ENCODE measurements at places on chromosomes 7 and 10. TPM values are rescaled to one million over a fixed set of nuclear protein-coding genes. Genes with fewer than 3 reads are reported as not detected.

- ATAC-seq: peak; percentile 27
Measured at GRCh38 chr7:80307227-80307856, 172.7 kb downstream of the GNAI1 start.

DNA sequence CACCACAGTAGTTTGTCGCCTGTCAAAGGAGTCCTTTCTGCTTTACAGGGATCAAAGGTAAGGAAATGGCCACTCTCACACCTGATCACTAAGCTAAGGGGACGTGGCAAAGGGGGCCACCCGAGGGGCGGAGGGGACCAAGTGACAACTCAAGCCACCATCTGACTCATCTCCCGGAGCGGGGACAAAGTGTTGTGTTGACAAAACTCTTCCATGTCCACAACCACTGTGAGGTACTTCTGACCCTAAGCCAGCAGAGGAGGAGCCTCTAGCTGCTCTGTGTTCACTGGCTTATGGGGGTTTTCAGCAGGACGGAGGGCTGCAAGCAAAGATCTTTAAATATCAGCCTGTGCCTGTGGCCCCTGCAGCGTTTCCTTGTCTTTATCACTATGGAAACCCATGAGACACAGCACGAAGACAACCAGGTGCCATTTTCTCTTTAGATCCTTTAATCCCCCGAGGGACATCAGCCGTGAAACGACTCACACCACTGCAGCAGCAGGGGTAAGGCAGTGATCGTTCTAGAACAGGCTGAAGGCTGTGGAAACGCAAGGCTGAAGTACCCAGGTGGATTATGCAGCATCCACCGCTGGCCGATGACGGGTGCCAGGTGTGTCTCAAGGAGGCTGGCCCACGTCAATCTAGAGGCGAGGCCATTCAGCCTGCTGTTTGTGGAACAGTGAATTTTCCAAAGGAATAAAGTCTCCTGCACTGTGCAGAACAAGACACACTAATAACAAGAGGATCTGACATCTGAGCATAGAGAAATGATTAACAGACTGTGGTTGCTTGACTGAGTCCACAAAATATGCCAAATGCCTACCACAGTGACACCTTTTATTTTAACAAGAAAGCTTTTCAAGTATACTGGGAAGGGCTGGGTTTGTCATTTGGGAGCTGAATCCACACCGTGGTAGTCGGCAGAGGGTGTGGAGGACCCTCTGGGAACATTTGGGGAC lies 26.6 kb upstream of the DDC start:
- ATAC-seq: no peak

GRCh38 chr10:49652421-49653272 lies 26.8 kb upstream of the C10orf53 start:
- no peak for ATAC-seq

GRCh38 chr7:40720416-40720815 lies 585.6 kb downstream of the SUGCT start:
- no peak for ATAC-seq

DNA sequence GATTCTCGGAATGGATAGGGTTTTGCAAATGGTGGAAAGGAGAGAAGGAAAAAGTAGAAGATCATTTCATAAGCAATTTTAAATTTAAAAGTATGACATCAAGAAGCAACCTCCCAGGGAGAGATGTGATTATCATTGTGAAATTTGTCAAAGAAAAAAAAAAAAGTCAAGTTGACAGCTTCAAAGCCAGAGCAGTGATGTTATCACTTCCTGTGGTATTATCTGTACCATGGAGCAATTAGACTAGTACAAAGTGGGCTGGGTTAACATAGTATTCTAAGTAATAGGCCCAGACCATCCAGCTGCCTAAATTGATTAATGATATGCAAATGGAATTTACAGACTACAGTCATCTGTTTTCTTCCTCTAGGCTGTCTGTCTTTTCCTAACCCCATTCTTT lies 84.0 kb upstream of the NPY start:
- ATAC-seq: no peak

DNA sequence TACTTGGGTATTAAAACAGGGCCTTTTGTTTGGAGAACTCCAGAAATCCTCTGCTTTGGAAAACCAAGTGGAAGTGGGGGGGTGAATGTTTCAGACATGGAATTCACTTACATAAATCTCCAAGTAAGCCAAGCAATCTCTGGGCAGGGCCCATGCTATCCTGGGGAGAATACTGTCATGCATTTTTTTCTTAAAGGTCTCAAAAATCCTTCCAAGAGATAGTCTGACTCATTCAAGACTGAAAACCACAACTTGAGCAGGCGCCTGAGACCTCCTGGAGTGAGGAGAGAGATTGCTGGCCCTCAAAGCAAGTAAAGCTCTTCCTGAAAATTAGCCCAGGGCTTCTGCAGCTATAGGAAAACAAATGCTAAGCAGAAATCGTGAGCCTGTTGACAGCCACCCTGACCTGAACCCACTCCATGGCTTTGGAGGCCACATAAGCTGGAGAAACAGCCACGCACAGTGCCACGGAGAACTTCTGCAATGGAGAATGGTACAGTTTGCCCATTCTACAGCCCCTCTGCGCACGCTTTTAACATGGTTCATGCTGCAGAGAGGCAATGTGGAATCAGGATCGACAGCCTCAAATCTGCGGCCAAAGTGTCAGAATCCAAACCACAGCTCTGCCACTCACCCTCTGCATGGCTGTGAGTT lies 203.1 kb upstream of the AUTS2 start:
- ATAC-seq: peak; percentile 63

DNA sequence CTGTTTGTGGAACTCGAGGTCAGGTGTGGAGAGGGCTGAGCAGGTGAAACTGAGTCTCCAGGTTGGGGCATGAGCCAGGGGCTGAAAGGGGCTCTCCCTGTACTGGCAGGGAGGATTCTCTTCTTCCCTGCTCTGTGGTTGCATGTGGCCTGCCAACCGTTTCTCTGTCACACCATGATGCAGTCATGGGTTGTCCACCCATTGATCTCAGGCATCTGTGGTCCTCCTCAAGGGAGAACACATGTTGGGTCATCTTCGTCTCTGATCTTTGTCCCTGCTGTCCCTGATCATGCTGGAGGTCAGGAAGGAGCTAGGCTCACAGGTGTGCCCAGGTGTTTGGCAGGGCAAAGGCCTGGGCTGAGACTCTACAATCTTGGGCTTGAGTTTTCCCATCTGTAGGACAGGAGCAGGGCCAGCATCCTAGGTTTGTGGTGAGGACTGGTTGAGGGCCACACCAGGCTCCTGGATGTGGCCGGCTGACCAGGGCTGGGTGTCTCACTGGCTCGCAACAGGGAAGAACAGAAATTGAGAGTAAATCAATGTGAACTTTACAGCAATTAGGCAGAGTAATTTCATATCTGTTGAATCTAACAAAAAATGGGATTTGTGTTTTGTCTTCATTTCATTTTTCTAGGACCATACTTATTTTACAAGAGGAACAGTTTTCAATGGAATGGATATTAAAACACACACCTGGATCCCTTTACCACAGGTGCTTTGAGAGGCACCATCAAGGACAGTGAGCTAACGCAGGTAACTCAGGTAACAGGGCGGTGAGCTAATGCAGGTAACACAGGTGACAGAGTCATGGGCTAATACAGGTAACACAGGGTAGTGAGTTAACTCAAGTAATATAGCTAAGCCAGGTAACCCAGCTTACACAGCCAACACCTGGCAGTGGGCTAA lies 58.5 kb upstream of the IGFBP3 start:
- no peak for ATAC-seq

DNA sequence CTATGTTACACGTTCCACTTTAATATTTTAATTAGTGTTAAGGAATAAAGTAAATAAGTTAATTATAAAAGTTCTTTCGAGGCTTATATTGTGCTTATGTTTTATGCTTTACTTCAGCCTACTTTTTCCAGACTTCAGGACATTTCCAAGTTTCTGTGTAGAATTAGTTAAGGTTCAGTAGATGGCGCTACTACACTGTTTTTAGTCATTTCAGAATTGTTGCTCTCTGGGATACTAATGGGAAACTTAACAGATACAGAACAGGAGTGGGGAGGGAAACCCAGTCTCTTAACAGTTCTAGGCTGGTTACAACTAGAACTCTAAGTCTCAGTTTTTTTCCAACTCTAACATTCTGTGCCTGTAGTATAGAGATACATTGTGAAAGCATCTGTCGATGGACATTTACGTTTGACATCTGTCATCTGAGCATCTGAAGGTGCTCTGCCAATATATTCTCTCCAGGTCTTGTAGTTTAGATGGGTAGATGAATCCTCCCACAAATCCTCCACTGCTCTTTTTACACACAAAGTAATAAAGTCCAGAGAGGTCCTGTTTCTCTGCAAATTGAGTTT lies 56.8 kb upstream of the FAM171A1 start:
- ATAC-seq: no peak

GRCh38 chr7:4904346-4904745 lies 20.8 kb upstream of the RADIL start:
- no peak for ATAC-seq

DNA sequence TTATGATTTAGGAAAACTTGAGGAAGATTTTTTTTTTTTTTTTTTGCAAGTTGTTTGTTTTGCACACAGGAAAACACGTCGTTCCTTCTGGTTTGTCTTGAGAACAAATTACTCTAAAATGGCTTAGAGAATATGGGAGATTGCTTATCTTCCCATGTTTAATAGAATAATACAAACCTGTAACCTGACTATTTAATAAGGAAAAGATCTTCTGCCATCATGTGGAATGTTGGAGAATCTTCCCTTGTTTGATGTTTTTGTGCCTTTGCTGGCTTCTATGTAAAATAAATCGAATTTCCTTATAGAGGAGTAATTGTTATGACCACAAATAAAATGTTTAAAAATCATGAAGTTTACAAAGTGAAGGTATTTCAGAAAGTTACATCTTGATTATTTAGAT lies 818.8 kb downstream of the GATA3 start:
- ATAC-seq: no peak

DNA sequence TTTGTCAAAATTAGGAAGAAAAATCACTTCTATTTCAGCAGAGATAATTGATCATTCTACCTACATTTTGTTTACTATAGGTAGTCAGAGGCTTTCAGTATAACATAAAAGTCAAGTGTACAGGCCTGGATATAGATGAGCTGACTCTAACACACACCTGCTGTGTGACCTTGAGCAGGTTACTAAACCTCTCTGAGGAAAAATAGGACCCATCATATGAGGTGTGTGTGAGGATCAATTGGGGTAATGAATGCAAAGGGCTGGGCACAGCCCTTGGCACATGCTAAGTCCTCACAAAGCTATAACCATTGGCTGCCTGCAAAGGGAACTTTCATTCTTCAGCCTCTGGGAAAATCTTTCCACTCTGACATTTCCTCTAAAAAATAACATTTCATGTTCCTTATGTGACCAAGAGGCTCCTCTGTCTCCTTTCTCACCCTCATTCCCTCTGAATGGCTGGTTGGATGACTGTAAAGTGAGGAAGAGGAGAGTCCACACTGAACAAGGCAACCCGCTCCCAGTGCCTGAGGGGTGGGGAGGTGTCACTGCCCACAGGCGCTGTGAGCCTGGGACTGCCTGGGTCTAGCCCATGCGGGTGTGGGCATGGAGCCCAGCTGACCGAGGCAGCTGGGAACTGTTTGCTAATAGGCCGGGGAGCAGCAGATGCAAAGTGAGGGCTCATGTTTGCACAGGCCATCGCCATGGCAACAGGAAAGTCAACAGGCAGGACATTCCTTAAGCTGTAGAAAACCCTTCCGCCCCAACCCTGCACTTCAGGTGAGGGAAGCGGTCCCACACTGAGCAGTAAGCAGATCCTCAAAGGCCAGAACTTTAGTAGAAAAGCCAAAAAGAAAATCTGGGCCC lies 36.8 kb downstream of the MYOF start:
- peak; percentile 95 for ATAC-seq

DNA sequence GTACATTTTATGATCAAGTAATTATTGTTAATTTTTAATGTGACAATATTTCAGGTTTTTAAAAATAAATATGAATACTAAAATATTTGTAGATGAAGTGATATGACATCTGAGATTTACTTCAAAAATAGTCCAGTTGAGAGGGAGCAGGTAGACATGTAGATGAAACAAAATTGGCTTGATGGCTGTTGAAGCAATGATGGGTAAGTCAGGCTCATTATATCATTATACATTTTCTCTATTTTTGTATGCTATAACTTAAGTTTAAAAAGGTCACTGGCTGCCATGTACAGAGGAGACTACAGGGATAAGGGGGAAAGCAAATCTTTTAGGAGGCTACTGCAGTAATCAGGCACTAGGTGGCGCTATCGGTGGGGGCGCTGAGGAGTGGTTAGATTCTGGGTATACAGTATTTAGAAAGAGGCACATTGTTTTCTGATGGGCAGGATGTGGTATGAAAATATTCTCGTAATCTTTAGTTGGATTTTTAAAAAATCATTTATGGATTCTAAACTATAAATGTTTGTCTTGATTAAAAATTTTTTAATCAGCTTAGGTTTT lies 189.8 kb upstream of the IMMP2L start:
- no peak for ATAC-seq

GRCh38 chr7:144907577-144907976 lies 71.7 kb upstream of the TPK1 start:
- ATAC-seq: no peak

GRCh38 chr10:72234560-72235095 lies 18.6 kb upstream of the ASCC1 start:
- ATAC-seq: no peak

DNA sequence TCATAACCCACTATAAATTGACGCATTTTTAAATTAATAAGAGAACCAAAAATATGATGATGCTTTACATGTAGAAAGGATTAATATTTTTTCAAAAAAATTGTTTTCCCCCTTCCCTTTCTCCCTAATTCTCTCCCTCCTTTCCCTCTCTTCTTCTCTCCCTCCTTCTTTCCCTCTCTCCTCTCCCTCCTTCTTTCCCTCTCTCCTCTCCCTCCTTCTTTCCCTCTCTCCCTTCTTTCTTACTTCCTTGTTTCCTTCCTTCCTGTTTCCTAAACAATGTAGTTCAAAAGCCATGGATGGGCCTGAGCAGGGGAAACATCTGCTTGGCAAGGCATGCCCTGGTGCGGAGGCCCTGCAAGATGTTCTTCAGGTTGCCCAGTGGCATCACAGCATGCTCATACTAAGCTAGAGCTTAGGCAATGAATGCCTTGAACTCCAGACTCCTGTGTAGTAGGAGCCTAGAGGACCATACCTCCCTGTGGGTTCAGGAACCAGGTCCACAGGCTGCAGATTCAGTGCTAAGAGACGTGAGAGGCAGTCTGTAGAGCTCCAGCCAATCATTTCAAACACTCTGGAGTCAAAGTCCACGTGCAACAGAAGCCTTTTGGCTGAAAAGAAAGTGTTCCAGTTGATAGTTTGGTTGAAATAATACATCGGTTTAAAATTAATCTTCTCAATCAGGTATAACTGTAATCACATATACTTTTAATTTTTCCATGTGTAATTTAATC lies 20.1 kb upstream of the MRPS17 start:
- no peak for ATAC-seq

DNA sequence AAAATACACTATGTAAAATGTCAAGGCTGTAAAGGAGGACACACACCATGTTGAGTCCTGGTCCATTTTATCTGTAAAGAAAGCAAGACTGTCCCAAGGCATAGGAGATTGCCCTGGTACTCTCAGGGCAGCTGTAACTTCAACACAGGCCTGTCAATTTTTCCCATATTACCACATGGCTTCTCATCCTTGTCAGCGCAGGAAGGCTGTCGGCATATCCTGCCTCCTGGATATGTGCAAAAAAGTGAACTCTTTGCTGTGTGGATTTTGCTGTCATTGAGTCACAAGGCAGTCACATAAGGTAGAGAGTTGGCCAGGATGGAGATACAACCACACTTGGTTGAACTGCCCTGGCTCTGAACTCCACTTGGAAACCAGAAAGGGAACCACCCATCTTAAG lies 8.7 kb downstream of the DUSP5 start:
- ATAC-seq: no peak

Gene ZNF425
- total RNA-seq: 2.6 TPM

Gene PLAC9
- total RNA-seq: 25.2 TPM

Gene C1QL3
- total RNA-seq: 0.54 TPM

Gene UMAD1
- total RNA-seq: 14.6 TPM

Gene CHN2
- 9.7 TPM for total RNA-seq

Gene RPS24
- total RNA-seq: 1,244 TPM

Data from gastroesophageal sphincter (tissue), 4 donors.